ENCODE measurements at places on chromosomes 13 and 19.

DNA sequence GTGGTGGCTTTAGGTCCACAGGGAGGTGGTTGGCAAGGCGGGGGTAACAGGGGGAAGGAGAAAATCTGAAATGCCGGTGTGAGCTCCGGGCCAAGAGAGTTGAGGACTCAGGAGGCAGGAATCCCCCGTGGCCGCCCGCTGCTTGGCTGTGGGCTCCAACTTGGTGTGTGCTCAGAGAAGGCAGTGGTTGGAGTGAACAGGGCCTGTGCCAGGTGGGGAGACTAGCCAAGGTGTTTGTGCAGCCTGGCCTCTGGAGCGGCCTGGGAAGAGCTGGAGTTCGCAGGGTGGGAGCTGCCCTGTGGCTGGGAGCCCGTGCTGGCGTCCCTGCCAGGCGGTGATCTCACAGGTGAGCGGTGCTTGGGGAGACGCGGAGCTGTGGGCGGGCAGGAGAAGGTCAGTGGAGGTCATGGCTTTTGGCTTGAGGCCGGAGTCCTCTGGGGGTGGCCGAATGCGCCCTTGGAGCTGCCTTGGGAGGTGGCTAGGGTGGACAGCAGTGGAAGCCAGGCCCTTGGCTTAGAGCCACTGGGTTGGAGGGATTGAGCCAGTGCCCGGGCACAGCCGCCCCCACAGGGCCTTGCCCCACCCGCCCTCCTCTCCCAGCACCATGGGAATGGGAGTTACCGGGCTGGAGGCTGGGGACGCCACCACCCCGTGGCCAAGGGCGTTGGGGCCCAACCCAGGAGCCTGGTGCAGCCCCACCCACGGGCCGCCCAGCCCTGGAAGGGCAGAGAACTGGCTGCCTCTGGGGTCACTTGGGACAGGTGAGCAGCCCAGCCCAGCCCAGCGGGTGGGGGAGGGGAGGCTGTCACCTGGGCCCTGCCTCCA, 7.1 kb upstream of the CIRBP start:
- DNase-seq = no peak

GRCh38 chr13:66427458-66427861, 802.7 kb downstream of the PCDH9 start:
- no peak for DNase-seq

GRCh38 chr13:78020861-78021260, 102.2 kb upstream of the EDNRB start:
- DNase-seq = no peak

GRCh38 chr13:80716610-80717081, 375.7 kb upstream of the SPRY2 start:
- no peak for DNase-seq

GRCh38 chr13:33963895-33964294, 145.9 kb downstream of the RFC3 start:
- no peak for DNase-seq

- DNase-seq = no peak
These were observed 12.7 kb downstream of the STK24 start for GRCh38 chr13:98564204-98564603.

- DNase-seq = no peak
These were observed 2065.7 kb upstream of the PCDH20 start for GRCh38 chr13:63481334-63481733.

DNA sequence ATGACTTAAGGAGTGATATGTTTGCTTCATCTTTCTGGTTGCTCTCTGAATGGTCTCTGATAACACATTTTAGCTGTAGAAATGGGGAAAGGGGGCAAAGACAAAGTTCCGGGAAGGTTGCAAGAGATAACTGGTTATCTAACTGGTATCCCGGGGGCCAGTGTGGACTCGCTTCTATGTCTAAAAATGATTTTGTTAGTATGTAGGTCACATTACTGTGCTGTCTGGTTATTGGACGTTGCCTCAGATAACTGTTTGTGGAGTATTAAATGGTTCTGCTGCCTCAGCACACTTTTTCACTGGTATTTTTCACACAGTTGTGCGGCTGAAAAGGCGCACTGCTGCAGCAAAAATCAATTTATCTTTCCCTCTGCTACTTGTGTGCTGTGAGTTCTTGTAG, 63.0 kb upstream of the ZNF536 start:
- no peak for DNase-seq

DNA sequence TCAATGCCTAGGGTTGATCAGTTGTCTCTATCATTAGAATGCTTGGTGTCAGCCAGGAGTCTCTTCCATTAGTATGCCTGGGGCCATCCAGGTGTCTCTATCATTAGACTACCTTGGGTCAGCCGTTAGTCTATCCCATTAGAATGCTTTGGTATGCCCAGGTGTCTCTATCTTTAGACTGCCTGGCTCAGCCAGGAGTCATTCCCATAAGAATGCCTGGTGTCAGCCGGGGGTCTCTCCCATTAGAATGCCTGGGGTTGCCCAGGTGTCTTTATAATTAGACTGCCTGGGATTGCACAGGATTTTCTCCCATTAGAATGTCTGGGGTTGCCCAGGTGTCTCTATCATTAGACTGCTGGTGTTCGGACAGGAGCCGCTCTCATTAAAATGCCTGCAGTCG, 1442.9 kb downstream of the UQCRFS1 start:
- DNase-seq = no peak

- peak; percentile 19 for DNase-seq
These were observed 88.0 kb downstream of the ATP11A start for GRCh38 chr13:112777637-112778406.

DNA sequence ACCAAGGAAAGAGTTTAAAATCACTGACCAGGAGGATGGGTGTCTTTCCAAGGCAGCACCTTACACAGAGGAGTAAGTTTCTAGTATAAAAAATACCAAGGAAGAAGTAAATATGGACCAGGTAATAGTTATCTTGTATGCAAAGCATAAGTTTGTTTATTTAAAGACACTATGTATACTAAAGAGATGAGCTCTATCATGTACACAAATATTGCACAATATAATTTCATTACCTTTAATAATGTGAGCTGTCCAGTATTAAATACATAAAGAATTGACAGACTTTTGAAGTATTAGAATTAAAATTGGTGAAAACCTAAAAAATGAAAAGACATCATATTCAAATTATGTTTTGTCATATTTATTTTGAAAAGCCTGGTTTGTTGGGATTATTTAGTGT, 322.0 kb upstream of the MIR17HG start:
- no peak for DNase-seq

DNA sequence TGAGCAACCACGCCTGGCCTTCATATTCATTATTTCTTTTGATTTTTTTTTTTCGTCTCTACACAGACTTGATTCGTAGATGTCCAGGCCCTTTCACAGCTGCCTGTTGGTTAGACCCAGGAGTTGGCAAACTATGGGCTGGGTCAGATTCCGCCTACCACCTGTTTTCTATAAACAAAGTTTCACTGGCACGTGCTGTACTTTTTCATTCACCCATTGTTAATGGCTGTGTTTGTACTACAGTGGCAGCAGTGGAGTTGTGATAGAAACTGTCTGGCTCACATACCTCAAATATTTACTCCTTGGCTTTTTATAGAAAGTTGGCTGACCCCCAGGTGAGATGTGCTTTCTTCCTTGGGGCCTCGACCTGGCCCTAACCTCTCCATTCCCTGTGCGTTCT, 72.9 kb upstream of the TEX29 start:
- DNase-seq = no peak

DNA sequence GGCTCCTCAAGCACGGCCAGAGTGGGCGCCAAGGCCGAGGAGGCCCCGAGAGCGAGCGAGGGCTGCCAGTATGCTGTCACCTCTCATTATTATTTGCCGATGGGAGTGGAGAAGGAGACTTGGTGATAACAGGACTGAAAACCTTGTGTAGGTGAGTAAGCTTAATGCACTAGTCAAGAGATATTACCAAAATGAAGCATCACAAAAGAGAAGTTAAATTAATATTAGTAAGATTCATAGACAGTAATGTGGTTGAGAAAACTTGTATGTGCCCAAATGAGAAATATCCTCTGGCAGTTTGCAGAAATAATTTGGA, 204.5 kb upstream of the SLITRK1 start:
- DNase-seq = no peak

DNA sequence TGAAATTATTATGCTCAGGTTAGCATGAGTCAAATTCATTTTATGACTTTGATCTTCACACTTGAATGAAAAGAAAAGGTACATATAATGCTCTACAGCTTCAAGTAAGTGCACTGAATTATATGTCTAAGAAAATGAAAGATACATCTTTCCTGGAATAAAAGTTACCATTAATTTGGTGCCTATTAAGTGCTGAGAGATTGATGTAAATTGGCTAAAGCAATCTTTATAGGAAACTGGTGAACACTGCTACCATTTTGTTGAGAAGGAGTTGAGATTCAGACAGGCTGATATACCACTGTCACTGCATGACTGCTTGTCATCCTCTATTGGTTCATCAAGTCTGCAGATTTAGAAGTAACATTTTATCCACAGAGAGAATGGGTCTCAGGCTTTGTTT, 416.8 kb upstream of the SPRY2 start:
- DNase-seq = no peak

GRCh38 chr19:54201172-54201701, 579 bp downstream of the RPS9 start:
- DNase-seq = no peak

DNA sequence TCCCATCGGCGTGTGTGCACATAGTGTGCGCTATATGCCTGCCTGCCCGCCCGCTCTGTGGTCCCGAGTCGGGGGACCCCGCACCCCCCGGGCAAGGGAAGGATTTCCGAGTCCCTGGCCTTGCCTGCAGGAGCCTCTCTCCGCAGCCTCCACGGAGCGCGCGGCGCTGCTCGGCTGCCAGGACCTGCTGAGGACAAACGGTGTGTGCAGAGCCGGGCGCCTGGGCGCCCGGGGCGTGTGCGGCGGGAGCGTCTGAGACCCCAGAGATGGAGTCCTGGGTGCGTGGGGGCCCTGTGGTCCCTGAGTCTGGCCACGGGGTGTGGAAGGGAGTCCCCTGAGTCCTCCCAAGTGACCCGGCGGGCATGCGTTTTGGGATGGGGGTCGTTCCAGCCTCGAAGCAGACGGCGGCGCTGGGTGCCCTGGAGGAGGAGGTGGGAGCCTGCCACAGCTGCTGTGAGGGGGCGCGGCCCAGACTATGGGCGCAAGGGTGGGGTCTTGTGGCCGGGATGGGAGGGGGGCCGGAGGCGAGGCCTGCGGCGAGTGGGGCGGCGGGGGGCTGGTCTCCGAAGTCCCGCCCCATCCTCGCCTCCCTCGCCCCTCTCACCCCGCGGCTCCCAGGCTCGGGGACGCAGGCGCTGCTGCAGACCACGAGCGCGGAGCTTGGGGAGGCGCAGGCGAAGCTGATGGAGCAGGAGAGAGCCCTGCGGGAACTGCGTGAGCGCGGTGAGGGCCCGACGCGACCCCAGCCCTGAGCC, 25.3 kb downstream of the CLEC4M start:
- DNase-seq = no peak

GRCh38 chr19:10474962-10475451, 28.1 kb downstream of the KEAP1 start:
- no peak for DNase-seq

- no peak for DNase-seq
These were observed 83.2 kb downstream of the CCNA1 start for GRCh38 chr13:36515466-36515865.

GRCh38 chr13:98158172-98158899, 15.4 kb downstream of the FARP1 start:
- DNase-seq = no peak

DNA sequence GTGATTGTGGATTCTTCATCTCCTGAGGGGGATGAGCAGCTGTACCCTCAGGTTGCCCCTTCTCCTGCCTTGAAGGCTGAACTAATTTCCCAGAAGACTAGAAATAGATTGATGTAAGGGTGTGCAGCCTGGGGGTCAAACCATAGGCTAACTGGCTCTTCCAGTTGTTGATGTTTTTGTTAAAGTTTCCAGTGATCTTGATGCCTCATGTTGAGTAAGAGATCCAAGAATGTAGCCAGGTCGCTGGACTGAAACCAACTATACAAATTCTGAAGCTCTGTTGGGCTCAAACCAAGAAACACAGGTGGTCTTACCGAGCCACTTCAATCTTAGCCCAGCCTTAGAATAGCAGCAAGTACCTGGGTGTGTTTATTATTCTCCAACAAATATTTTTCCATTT, 391.8 kb downstream of the KLF5 start:
- no peak for DNase-seq

DNA sequence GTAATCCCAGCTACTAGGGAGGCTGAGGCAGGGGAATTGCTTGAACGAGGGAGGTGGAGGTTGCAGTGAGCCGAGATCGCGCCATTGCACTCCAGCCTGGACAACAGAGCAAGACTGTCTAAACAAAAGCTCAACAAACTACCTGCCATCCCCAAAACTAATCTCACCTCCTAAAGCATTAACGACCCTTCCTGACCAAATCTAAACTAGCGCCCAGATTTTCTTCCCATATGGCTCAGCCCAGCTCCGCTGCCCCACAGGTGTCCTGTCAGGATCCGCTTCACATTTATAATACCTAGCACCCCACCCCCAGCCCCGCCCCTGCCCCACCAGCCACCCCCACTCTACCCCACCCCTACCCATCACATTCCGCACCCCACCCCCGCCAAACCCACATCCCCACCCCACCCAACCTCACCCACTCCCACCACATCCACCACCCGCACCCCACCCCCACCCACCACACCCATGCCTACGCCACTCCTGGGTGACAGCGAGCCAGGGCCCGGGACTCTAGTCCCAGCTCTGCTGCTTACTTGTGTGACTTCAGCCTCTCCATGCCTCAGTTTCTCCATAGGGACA, 599 bp downstream of the C19orf12 start:
- no peak for DNase-seq

GRCh38 chr13:112071102-112071722, 4.3 kb downstream of the SOX1 start:
- no peak for DNase-seq

DNA sequence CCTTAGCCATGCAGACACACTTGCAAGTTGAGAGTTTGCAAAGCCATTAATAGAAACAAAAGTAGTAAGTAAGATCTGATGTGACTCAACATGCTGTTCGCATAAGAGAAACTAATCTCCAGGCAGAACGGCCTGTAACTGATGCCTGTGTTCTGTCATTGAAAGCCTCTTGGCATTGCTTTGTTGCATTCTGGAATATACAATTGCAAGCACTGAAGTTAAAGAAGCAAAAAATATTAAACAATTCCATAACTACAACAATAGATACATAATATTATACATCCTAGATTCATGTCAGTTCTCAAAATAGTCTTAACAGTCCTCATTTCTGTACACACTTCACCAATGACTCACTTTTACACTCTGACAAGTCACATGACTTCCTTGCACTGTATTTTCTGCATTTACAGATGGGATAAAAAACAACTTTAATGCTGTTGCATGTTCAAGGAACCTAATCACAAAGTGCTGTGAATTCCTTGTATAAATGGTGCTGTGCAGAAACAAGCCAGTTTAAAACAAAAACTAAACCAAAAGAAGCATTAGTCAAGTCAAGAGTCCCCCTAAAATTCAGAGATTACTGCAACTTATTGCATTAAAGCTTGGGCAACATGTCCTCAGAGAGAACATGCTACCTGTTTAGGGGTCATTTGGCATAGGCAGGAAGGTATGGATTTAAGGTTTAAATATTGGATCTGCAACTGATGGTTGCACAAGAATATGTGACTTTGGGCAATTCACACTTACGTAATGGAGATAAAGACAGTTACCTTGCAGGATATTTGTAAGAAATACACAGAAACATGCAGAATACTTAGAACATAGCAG, 79.5 kb upstream of the SERP2 start:
- peak; percentile 28 for DNase-seq

- peak; percentile 81 for DNase-seq
These were observed 13.6 kb downstream of the IER2 start for GRCh38 chr19:13163609-13164342.

- no peak for DNase-seq
These were observed 36.0 kb downstream of the KEAP1 start for GRCh38 chr19:10467104-10467706.
